A172 (cell line): ENCODE measurements at places on chromosomes 6 and 20.

GRCh38 chr6:44002593-44003344 is 124.5 kb downstream of the MRPL14 start:
- DNase-seq = no peak

- DNase-seq = no peak
These were observed 287.0 kb upstream of the PRND start for GRCh38 chr20:4434681-4435080.

DNA sequence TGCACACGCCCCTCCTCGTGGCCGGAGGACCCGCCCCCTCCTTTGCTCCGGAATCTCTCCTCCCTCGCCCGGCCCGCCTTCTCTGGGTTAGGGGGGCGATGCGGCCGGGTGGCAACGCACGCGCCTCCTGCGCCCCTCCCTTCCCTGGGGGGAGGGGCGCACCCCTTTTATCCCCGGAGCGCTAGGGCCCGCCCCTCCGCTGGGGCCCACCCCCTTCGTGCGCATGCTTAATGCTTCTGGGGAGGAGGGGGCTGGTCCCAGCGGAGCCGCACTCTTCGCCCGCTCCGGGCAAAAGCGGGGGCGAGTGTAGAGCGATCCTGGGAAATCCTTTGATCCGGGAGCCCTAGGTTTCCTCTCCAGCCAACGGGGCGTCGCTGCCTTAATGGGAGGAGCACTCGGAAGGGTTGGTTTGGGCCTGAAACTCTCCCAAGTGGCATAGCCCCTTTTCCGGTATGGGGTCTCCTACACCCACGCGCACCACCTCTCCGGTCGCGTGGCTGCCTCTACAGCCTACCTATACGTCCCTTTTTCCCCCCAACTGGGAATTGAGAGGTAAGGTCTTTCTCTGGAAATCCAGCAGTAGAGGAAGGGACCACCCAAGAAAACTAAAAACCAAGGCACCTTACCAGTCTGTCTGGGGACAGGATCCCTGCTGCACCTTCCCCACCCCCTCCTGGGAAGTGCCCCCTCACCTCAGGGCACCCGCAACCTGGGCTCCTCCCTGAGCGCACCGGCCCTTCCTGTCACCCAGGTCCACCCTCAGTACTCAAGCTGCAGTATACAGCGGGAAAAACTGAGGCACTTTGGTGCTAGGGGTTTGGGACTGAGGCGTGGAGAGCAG is 2.1 kb downstream of the SOX12 start:
- peak; percentile 79 for DNase-seq

- no peak for DNase-seq
These were observed 2.8 kb downstream of the TMEM14C start for GRCh38 chr6:10725716-10726115.

DNA sequence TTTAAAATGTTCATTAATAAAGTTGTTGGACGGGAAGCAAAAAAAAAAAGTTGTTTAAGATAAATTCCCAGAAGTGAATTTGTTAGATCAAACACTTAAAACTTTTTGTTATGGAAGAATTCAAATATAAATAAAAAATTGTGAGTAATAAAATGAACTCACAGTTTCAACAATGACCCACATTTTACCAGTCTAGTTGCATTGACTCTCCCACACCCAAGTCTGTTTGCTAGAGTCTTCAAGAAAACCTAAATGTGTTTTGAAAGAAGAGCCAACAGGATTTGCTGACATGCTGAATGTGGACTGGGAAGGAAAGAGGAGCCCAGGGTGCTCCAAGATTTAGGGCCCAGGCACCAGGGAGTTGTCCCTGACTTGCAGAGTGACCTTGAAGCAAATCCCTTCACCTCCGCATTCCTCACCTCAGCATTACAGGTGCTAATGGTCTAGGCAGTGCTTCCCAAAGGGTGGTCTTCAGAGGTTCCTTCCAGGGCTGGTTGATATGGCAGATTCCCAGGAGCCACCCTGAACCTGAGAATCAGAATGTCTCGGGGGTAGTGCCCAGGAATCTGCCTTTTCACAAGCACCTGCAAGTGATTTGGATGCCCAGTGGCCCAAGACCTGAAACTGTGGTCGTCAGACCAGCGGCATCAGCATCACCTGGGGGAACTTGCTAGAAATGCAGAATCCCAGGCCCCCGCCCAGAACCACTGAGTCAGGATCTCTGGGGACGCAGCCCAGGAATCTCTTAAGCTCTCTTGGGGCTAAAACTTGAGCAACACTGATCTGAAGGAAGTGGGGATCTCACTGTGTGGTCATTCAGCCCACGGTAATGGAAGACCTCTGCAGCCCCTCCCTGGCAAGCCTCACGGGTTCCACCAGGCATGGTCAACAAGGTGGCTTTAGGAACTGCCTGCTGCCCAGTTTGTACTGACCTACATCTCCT is 31.1 kb downstream of the POFUT1 start:
- no peak for DNase-seq

GRCh38 chr20:51312480-51312783 is 230.1 kb downstream of the NFATC2 start:
- DNase-seq = no peak

DNA sequence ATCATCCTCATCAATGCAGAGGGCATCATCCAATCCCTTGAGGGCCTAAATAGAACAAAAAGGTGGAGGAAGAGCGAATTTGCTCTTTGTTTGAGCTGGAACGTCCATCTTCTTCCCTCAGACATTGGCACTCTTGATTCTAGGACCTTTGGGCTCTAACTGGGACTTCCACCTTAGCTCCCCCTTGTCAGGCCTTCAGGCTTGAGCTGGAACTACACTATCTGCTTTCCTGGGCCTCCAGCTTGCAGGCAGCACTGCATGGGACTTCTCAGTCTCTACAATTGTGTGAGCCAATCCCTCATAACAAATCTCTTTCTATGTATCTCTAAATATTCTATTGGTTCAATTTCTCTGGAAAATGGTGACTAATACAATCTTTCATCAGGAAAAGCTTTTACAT is 155.4 kb downstream of the MCHR2 start:
- DNase-seq = no peak

DNA sequence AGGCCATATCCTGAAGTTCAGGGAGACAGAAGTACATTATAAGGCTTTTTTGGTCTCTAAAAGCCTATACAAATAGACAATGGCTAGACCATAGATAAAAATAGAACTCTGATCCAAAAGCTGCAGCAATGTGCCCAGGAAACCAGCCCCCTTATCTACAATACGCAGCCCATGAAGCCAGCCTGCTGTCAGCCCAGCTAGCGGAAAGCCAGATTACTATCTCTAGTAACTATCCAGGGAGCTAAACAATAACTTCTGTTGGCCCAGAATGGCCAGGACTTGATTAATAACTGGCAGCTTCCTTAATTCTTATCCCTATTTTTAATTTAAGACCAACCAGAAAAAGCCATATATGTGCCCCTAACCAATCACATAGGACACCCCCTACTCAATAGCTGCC is 160.4 kb upstream of the SMLR1 start:
- DNase-seq = no peak

- peak; percentile 20 for DNase-seq
These were observed 20.8 kb downstream of the TBC1D7 start for GRCh38 chr6:13307508-13307995.

DNA sequence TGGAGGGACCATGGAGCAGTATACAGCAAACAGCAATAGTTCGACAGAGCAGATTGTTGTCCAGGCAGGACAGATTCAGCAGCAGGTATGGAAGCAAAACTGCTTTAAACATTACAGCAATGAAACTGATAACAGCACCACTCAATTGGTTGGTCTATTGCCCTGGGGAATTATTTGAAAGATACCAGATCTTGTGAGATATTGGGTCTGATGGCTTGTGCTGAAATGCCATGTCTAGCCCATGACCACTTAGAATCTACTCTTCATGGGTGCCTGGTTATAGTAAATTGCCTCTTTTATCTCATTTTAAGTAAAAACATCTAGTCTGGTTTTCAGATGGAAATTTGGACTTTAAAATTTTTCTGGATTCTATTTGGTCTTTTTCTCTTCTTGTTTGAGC is 6.3 kb downstream of the NFYA start:
- no peak for DNase-seq

GRCh38 chr20:59207742-59208357 is 44.2 kb downstream of the ZNF831 start:
- DNase-seq = peak; percentile 11

DNA sequence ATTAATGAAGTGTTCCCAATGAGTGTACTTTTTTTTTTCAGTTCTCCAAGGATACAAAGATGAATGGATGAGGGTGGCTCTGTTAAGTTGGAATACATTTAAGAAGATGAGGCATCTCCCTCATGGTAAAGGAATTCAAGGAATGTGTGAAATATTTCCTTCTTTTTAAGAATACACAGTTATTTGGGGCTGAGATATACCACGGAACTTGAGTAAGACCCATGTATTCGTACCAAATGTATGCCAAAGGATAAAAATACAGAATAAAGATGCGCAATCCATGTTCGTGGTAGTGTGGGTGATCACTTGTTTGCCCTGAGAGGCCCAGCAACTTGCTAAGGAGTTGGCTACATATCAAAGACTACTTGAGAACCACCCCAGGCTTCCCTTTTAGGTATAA is 164.2 kb upstream of the TCF21 start:
- DNase-seq = peak; percentile 54

- no peak for DNase-seq
These were observed 27.2 kb downstream of the ERMARD start for GRCh38 chr6:169778646-169779045.

DNA sequence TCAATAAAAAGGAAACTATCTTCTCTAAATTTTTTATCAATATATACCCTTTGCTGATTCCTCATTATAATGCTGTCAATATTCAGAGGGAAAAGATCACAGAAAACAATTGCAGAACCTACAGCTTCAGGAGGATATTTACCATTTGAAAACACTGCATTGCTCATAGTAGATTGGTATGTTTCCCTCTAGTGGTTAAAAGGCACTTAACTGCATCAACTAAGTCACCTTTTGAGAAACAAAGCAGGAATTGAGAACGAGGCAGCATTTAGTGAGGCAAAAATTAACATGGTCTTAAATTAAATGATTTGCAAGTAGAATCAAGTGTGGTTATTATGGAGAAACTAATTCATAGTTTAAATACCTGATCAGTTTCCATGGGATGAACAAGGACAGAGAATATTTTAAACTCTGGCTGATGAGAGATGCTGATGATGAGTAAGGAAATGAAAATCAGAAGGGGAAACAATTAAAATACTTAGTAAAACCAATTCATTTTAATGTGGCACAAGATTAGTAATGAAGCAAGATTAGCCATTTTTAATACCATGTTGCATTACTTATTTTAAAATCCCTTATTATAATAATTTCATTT is 642.1 kb downstream of the EPHA7 start:
- peak; percentile 8 for DNase-seq

DNA sequence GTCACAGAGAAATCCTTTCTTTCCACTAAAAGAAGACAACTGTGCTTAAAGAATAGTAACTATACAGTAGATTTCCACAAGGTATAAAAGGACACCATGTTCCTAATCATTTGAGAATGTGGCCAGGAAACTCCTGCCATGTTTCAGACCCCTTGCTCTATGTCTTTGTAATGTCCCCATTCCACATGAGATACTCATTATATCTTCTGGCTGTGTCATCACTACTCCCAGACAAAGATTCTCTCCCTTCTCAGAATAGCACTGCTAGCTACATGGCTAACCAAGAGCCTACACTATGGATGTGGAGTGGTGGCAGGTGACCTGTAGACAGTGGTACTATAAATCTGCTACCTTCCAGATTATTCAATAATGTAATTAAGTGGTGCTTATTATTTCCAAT is 218.1 kb upstream of the MCHR2 start:
- no peak for DNase-seq

DNA sequence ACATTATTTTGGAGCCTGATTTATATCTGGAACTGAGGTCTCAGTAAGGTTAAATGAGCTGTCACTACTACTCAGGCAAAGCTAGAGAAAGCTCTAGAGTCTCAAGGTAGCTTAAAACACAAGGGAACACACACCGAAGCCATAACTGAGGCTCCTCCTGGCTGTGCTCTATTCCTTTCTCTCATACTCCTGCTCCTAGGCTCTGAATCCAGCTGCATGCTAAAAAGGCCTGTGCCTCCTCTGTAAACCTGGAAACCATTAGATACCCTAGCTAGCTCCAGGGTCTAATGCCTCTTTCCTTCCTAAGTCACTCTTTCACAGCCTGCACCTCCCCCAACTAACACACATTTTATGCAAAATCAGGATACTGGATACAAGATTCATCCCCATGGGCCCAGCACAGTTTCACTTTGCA is 17.1 kb downstream of the RIPOR2 start:
- no peak for DNase-seq

DNA sequence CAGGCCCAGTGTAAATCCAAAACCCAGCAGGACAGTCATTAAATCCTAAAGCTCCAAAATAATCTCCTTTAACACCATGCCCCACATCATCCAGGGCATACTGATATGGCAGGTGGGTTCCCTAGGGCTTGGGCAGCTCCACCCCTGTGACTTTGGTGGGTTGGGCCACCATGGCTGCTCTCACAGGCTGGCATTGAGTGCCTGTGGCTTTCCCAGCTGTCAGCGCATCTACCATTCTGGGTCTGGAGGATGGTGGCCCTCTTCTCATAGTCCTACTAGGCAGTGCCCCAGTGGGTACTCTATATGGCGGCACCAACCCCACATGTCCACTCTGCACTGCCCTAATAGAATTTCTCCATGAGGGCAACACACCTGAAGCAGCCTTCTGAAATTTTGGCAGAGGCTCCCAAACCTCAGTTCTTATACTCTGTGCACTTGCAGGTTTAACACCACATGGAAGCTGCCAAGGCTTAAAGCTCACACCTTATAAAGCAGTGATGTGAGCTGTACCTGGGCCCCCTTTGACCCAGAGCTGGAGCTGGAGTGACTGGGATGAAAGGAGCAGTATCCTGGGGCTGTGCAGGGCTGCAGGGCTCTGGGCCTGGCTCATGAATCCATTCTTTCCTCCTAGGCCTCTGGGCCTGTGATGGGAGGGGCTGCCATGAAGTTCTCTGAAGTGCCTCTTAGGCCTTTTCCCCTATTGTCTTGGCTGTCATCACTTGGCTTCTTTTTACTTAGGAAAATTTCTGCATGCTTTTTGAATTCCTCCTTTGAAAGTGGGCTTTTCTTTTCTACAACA is 765.5 kb upstream of the EPHA7 start:
- no peak for DNase-seq

- no peak for DNase-seq
These were observed 1.1 kb downstream of the L3MBTL1 start for GRCh38 chr20:43508604-43509040.

- DNase-seq = no peak
These were observed 161.0 kb upstream of the PRND start for GRCh38 chr20:4560667-4561066.

DNA sequence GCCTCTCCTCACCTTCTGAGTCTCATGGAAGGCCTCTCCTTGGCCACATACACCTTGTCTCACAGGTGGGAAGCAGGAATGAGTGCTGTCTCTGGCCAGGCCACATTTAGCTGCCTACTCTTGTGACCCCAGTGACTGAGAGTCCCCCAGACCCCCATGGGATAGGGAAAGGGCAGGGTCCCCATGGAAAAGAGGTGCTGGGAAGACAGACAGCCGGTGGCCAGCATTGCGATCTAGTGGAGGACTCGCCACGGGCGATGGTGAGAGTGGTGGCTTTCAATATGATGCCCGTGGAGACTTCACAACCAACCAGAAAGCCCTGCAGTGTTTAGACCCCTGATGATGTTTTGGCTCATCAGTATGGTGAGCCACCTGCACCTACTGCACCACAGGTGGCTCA is 19.8 kb downstream of the MANBAL start:
- DNase-seq = no peak
